Stimulated activated CD8-positive, alpha-beta memory T cell treated with anti-CD3 and anti-CD28 coated beads, Interleukin-7, amount 100 ng/mL, for 4 hours (primary cell): ENCODE measurements at places on chromosomes 12 and 14.
A peak's percentile ranks its signal among the peaks of the same experiment; 100 is the strongest.

- no peak for DNase-seq
These were observed 23.1 kb downstream of the AMN start for GRCh38 chr14:102945346-102946130.

DNA sequence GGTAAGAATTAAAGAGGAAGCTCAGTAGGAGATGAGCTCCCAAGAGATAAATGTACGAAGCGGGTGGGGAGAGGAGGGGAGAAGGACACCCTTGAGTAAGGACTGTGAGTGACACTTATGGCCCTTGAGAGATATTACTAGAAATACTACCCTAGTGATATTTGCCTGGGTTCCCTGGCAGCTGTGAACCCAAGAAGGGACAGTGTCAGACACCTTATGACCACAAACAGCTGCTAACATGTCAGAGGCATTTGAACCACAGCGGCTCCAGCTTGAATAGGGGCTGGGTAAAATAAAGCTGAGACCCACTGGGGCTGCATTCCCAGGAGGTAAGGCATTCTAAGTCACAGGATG, 19.6 kb upstream of the SLC6A12 start:
- DNase-seq = no peak

DNA sequence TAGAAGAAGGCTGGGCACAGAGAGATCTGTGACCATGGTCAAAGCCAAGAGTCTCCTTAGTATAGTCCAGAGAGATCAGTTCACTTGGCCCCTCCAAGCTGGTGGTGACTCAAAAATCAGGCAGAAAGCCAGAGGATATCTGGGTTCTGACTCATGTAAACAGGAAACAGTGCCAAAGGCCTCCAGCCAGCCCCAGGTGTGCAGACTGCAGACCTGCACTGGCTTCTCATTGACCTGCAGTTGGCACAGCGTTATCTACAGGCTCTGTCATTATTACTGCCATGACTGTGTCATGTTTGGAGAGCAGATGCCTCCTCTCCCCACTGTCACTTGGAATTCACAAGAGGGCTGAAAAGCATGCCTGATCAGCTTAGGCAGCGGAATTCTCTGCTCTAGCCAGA, 295.7 kb upstream of the PRKD1 start:
- no peak for DNase-seq

GRCh38 chr14:80941241-80942185, at the start of gene CEP128:
Gene CEP128 (minus strand): TSS chr14:80941738.
- peak; percentile 75 for DNase-seq

GRCh38 chr14:24429395-24430142, at the start of the genes CBLN3 and KHNYN:
Gene CBLN3 (minus strand): TSS chr14:24429668. CDS start chr14:24429054, 614 bp downstream.
Gene KHNYN (plus strand): TSS chr14:24429954. CDS start chr14:24430731, 777 bp downstream.
- DNase-seq = peak; percentile 83

DNA sequence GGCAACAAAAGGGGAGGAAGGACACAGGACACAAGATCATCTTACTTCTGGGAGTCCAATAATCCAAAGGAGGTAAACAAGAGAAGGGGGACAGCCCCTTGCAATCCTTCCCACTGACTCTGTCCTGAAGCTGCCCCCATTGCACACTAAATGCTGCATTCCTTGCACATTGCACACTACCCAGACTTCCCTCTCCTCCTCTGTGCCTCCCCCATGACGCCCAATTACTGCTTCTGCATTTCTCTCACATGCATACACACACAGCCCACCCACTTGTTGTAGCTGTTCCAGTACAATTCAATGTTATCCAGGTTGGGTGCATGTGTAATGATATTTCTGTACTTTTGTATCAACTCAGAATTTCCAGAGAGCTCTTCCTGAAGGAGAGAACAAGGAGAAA, 5.5 kb downstream of the NDRG2 start:
- DNase-seq = no peak

DNA sequence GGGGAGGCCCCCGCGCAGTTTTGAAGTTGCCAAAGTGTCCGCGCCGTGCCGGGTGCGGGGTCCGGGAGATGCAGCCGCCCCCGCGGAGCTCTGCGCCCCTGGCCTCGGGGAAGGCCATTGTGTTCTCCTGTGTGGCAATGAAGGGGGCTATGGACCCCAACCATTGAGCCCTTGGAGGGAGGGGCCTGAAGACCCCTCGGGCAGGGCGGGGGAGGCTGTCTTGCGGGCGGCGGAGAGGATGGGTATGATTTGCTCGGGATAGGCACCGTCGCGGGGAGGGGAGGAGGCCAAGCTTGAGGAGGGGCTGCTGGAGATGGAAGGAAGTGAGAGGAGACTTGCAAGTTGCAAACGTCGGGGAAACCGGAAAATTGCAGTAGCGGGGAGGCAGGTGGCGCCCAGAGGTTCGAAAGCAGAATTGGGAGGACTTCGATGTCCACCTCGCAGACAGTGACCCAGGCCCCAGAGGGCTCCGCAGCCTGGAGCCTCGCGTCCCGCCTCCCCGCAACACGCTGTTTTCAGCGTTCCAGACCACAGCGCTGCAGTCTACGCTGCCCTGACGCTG, 25.4 kb downstream of the BCL11B start:
- DNase-seq = no peak

GRCh38 chr14:39755269-39755878, 323.1 kb upstream of the FBXO33 start:
- DNase-seq = no peak

DNA sequence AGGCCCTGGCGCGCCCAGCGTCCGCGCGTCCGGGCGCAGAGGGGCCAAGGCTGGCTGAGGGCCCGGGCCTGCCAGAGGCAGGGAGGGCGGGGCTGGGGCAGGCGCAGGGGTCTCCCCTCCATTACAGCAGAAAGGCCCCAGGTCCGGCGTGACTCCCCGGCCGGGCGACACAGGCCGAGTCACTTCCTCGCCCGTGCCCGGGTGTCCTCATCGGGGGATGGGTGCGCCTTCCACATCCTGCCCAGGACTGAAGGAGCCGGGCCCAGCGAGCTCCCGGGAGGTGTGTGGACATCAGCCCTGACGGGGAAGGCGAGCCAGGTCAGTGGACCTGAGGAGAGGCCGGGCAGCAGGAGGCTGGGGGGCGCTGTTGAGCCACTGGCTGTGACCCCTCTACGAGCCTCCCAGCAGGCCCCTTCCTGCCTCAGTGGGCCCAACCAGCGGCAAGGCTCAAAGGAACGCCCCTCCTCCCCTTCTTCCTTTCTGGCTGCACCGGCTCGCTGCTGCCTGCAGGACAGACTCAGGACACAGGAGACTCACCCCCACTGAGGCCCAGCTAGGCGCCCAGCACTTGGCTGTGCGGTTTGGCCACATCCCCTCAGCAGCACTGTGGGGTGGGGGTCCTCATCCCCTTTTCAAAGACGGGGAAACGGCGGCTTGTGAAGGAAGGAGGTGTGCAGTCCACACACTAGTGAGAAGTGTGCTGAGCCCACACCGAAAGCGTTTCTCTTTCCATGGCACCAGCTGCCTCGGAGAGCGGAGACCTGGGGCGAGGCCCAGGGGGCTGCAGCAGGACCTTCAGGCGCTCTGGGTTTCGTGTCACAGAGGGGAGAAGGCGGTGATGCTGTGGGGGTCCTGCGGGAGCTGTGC, 606 bp downstream of the TNFAIP2 start:
- no peak for DNase-seq

DNA sequence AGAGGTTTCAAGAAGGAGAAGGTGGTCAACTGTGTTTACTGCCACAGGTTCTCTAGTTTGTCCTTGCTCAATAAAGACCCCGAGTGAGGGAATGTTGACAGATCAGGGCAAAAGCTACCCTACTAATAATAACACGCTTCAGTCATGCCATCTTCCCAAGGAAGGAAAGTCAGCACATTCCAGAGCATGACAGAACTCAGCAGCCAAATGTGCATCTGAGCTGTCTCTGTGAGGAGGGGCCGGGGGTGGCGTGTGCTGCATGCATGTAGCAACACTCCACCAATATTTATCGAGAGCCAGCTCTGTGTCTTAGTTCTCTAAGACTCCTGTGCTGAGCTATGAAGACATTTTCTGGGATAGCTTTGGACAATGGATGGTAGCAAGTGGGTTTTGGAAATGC, 260.4 kb downstream of the DPF3 start:
- no peak for DNase-seq

GRCh38 chr12:95624589-95624988, 73.3 kb upstream of the USP44 start:
- DNase-seq = no peak

DNA sequence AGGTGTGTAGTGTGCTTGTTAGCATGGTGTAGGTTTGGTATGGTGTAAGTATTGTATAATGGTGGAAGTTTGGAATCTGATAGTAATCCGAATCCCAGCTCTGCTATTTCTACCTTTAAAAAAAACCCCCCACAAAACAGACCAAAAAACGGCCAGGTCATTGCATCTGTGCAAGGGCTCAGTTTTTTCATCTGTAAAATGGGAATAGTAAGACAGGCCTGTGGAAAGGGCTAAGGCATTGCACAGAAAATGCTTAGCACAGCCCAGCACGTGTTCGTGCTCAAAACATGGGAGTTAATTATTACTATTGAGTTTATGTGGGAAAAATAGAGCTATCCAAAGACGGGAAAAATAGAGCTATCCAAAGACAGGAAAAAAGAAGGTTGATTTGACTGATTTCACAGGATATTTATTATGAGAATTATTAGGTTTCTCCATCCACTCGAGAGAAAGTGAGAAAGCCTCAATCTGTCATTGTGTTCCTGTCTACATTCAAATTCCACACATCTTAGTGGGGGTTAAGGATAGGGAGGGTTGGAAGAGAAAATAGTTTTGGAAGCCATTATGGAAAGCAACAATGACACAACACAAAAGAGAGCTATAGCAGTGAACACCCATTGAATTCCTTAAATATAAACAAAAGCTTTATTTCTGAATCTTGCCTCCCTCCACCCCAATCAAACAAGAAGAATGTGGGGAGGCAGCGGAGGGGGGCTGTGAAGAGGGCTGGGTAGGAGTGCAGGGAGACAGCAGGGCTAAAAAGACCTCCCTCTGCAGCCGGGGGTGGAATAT, 126.8 kb upstream of the MAX start:
- no peak for DNase-seq
